Stimulated activated CD4-positive, alpha-beta T cell treated with anti-CD3 and anti-CD28 coated beads, Interleukin-4, amount 100 ng/mL, for 1 hour (primary cell): ENCODE measurements at places on chromosomes 1 and 21.

GRCh38 chr1:38481871-38482826 is 377.4 kb downstream of the RRAGC start:
- no peak for DNase-seq

GRCh38 chr1:196142111-196142640 is 466.1 kb downstream of the KCNT2 start:
- no peak for DNase-seq

DNA sequence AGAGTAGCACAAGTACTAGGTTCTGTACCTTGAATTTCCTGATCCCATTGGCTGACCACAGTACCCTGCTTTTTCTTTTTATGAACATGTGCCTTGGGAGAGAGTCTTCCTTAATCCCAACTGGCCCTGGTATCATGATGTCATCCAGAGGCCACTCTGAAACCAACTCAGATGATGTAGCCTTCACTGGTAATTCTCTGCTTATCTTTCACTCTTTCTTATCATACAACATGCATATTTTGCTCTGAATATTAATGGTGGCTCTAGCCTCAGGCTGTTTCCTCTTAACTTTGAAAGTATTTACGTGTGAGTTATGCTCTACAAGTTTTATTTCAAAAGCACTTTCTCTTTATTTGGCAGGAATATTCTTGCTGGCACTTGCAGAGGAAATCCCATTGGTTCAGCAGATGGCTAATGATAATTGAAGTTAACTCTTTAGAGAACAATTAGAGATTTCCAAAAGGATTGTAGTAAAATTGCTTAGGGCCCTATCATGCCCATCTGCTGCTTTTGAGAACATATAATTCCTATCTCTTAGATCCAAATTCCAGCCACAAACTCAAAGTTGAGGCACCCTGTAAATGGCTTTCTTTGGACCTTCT is 86.1 kb downstream of the PTGER3 start:
- no peak for DNase-seq

DNA sequence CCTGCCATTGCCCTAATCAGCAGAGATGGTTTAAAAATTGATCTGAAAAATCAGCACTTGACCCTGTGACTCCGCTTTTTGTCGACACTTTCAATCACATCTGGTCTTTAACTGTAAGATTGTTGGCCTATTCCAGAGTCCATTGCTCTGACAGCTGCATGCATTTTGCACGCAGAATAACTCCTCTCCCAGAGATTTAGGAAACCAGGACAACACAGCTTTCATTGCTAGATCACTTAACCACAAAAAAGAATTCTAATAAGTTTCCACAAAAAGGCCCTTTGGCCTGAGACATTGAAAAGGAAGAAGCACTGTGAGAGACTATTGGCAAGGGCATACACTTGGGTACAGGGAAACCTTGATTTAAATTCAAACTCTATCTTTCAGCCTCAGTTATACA is 373.1 kb downstream of the TGFB2 start:
- DNase-seq: no peak

DNA sequence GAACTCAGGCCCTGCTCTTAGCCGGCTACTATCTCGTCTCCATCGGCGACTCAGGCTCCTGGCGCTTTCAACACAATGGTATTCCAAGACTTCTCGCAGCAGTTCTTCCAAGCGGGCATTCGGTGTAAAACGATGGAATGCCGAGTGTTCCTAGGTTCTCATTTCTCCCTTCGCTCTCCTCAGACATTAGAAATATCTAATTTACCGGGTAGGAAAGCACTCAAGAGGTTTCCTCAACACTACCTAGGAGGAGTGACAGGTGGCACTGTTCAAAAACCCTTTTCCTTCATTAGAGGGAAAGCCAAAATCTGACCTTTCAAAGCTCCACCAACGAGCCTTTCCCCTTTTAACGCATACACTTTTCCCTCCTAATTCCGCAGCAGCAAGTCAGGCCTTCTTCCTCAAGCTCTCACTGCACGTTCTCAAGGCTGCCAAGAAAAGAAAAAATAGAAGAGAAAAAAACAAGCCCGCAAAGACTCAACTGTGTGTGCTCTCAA is 601 bp downstream of the UBE2G2 start:
- no peak for DNase-seq

GRCh38 chr1:178048883-178049282 is 45.0 kb upstream of the RASAL2 start:
- no peak for DNase-seq

DNA sequence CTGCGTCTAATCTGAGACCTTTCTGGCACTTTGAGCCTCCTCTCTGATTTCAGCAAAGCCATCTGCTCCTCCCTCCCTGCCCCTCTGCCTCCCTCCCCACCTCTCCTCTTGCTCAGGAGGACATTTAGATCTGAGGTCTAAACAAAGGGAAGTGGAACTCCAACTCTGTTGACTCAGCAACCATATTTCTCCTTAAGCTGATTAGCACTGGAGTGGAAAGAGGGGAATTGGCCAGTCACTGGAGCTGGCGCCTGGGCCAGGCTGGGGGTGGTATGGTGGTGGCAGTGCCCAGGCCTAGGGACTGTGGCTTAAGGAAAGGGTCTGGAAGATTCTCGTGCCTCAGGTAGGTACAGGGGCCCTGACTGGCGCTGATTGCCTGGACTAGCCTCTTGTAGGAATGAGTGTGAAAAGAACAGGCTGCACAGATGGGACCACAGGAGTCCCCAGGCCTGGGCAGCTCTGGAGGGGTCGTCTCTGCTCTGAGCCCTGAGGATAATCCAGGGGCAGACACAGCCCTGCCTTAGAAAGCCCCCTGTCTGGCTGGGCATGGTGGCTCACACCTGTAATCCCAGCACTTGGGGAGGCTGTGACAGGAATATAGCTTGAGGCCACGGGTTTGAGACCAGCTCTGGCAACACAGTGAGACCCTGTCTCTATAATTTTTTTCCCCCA is 11.9 kb downstream of the SH2D2A start:
- DNase-seq: no peak

GRCh38 chr1:54273092-54273794 is 73.3 kb downstream of the MRPL37 start:
- DNase-seq: no peak

DNA sequence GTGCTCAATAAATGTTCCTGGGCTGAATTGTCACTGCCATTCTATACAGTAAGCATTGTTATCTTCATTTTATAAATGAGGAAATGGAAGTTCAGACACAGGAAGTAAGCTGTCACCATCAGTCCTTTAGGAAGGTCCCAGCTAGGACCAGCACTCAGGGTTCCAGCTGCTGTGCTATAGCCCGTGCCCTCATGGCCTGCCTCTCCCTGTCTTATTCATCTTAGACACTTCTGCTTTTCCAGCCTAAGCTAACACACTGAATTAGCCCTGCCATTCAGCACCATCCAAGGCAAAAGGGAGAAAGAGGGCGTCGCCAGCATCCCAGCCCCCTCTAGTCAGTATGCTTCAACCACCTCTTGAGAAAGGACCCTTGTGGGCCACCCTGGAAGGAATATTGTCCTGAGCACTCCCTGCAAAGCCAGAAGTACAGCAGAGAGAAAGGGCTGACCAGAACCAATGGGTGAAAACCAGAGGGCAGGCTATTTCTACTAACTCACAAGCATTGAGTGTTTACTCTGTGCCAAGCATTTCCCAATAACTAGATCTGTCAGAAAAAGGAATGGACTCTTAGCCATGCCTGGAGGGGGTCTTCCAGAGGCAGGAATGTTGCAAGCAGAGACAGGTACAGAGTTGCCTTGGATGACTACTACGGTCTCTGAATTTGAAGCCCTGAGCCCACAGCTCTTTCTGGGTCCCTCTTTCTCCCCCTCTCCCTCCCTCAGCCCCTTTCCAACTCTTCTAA is 77.9 kb upstream of the NFIA start:
- DNase-seq: no peak

DNA sequence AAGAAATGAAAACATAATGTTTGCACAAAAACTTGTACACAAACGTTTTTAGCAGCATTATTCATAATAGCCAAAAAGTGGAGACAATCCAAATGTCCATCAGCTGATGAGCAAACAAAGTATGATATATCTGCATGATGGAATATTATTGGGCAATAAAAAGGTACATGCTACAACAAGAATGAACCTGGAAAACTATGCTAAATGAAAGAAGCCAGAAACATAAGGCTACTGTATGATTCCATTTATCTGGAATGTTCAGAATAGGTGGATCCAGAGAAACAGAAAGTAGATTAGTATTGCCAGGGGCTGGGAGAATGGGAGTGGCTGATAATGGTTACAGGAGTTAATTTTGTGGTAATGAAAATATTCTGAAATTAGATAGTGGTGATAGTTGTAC is 19.0 kb downstream of the FBXO28 start:
- no peak for DNase-seq

DNA sequence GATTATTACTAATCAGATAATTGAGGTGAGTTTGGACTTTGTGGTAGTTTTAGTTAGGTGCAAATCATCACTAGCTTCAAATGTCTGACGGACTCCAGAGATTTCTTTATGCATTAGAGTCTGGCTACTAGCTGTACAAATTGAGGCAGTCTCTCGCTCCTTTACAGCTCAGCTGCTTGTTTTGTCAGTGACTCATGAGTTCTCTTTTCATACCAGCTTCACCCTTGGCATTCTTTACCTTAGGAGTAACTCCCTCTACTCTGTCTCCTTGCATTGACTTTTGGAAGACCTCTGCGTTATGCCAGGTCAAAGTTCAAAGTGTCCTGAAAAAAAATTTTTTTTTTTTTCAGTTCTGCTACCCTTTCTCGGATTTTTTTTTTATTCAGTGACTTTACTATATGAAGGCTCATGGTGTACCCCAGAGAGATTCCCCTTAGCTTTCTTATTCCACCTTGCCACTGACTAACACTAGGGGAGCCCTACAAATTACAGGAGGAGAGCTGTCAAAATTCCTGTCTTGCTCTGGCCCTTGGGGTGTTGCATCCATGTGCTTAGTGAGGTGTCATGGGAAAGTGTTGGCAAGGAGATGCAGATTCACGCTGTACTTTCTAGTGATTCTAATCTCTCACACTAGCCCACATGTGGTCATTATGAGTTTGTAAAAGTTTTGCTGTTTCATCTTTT is 576.6 kb downstream of the ADGRL2 start:
- no peak for DNase-seq

DNA sequence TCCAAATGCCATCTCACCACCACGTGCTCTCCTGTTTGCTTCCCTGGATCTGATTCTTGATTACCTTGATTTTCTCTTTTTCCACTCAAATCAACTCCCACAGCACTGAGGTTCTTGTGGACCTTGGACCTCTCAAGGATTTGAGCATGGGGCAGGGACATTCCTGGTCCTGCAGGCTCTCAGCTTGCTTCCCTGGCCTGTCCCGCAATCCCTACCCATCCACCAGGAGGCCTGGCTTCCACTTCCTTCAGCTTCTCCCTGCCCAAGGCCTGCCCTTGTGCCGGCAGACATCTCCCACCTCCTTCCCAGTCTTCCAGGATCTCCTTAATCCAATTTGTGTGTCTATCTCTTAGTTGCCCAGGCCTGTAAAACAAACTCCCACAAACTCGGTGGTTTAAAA is 21.6 kb downstream of the PLA2G2A start:
- no peak for DNase-seq

DNA sequence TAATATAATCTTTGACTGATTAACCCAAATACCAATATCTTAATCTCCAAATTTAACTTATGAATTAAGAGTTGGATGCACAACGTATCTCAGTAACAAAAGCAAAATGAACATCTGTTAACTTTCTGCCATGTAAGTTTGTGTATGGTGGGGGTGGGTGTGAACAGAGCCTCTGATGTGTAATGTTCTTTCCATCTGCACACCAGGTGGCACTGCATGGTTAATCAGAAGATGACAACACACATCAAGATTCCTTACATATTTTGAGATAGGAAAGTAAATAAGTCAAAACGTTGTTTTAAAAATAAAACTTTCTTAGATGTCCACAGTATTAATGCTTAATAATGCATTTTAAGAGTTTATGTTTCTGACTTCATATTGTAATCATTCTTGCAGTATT is 251.9 kb downstream of the DPYD start:
- no peak for DNase-seq

- no peak for DNase-seq
Measured at GRCh38 chr1:101497881-101498559, 261.2 kb downstream of the S1PR1 start.

- no peak for DNase-seq
Measured at GRCh38 chr1:208200116-208200515, 44.1 kb downstream of the PLXNA2 start.

- DNase-seq: no peak
Measured at GRCh38 chr1:27727126-27727525, 1.4 kb downstream of the FAM76A start.

GRCh38 chr21:17538576-17538975 is 25.7 kb downstream of the CXADR start:
- DNase-seq: no peak

DNA sequence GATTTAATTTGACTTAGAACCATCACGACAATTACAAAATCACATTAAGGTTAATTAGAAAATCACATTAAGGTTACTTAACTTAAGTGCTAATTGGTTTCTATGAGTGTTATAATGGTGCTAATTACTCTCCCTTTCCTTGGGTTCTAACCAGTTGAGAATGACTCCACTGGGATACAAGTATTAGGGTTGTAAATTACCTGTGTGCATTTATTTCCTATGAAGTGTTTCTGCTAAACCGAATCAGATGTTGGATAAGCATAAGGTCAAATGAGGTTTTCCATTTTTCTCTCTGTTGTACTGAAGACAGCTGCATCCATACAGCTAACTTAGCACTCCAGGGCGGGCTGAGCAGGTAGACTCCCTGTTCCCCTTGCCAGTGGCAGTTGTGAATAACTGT is 610.3 kb upstream of the TMPRSS15 start:
- DNase-seq: no peak

- no peak for DNase-seq
Measured at GRCh38 chr1:177960939-177961622, 8.8 kb downstream of the SEC16B start.

GRCh38 chr1:33460947-33461629 is 11.4 kb upstream of the ZSCAN20 start:
- DNase-seq: no peak

GRCh38 chr21:45091550-45092322 is 17.4 kb downstream of the ADARB1 start:
- no peak for DNase-seq

- DNase-seq: peak; percentile 58
Measured at GRCh38 chr1:201171063-201172036, 17.1 kb upstream of the TMEM9 start.

DNA sequence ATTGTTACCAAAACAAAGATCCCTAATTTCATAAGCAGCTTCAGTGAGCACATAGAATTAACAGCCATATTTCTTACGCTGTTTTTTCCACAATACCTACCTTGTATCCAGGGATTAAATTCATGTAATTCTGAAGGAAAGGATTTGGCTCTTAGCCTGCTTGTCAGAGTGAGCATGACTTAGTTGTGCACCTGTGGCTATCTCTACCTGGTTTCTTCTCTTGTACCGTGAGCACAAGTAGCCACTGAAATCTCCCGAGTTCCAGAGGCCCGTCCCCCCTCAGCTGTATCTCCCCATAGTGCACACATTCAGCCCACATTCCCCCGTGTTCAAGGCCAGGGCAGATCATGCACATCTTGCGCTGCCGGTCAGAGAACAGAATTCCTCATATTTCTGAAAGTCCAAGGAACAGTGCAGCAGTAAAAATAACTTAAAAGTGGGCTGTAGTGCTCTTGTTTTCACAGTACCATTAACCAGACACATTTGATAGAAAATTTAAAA is 2.3 kb downstream of the TENT5C start:
- DNase-seq: no peak

- no peak for DNase-seq
Measured at GRCh38 chr1:81052162-81052561, 748.6 kb upstream of the ADGRL2 start.
